Peyer's patch (tissue), 4 donors: ENCODE measurements at places on chromosomes 12 and 14. TPM values are rescaled to one million over a fixed set of nuclear protein-coding genes. Genes with fewer than 3 reads are reported as not detected.

The CTSG gene
- total RNA-seq = 2.0 TPM

The PPP4R4 gene
- total RNA-seq = not detected

The OAS2 gene
- 1.3 TPM for total RNA-seq

The SMIM41 gene
- 1.4 TPM for total RNA-seq

The SMAGP gene
- 41.3 TPM for total RNA-seq

The PRICKLE1 gene
- 1.1 TPM for total RNA-seq

The AKAP6 gene
- 10.7 TPM for total RNA-seq

The NTS gene
- total RNA-seq = 35.4 TPM

The RIPK3 gene
- total RNA-seq = 57.9 TPM

The MAP3K9 gene
- 13.2 TPM for total RNA-seq

The RBP5 gene
- 4.3 TPM for total RNA-seq

The NANOG gene
- not detected for total RNA-seq

The ABCD4 gene
- total RNA-seq = 103 TPM

The MAP1LC3B2 gene
- not detected for total RNA-seq

- DNase-seq = peak; percentile 81
These were observed 154.1 kb upstream of the ATP2B1 start for GRCh38 chr12:89862511-89863445.

GRCh38 chr12:47803191-47803875, 16.4 kb downstream of the HDAC7 start:
- DNase-seq = no peak

DNA sequence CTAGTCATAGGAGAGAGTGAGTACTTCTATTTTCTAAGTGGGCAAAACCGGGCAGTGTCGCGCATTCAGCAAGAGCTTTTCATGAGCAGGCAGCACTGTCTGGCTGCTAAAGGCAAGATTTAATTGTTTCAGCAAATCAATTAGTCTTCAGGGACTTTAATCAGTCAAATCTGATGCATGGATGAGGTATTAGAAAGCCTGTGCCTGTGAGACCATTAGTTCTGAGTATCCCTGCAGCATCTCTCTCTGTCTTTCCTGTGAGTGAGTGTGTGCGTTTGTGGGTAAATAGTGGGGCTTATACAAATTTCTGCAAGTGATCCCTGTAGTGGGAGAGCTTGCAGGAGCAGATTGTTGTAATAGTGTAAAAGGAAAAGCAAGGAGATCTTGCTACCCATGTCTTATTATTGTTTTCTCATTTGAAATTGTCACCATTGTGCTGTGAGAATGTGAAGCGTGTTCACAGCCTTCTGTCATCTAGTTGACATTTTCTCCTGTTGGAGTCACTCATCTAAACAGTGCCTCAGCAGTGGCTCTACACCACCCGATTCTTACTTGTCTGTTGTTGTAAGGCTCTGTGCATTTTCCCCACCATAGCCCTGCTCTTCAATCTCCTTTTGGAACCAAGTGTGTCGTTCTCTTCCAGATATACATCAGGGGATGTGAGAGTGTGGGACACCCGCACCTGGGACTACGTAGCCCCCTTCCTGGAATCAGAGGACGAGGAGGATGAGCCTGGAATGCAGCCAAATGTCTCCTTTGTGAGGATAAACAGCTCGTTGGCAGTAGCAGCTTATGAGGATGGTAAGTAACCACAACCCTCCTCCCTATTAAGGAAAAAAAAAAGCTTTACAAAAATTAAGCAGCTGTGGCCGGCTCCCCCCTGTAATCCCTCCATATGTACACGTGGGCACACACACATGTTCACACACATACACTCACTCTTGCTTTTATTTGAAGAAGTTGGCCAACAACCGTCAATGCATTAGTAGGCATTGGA, 53.6 kb downstream of the FBXW8 start:
- no peak for DNase-seq

- no peak for DNase-seq
These were observed 139.8 kb downstream of the EPS8 start for GRCh38 chr12:15649347-15649746.

DNA sequence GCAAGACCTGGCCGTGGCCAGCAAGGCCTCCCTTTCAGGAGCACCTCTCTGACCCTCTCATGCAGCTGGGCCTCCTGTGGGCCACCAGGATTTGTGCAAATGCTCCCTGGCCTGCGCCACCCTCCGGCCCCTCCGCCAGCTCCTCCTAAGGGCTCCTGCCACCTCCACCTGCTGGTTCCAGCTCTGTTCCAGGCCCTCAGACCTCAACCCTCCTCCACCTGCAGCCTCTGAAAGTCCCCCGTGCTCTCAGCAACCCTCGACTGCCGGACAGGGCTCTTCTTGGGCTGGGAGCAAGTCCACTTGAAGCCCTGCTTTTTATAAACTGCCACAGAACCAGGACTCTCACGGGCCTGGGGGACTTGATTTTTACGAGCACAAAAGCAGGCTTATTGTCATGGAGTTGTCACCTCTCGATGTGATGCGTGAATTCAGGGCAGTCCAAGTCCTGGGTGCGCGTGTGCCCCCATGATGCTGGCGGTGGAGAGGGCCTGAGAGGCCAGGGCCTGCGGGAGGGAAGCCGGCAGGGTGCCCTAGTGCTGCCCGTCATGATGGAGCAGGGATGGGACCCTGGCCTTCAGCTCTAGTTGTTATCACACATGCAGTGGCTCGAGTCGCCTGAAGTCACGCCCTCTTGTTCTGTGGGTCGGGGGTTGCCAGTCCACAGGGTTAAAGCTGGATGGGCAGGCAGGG, 9.1 kb downstream of the TEDC1 start:
- DNase-seq = no peak

GRCh38 chr14:22163051-22163450, 426.0 kb downstream of the DAD1 start:
- no peak for DNase-seq

DNA sequence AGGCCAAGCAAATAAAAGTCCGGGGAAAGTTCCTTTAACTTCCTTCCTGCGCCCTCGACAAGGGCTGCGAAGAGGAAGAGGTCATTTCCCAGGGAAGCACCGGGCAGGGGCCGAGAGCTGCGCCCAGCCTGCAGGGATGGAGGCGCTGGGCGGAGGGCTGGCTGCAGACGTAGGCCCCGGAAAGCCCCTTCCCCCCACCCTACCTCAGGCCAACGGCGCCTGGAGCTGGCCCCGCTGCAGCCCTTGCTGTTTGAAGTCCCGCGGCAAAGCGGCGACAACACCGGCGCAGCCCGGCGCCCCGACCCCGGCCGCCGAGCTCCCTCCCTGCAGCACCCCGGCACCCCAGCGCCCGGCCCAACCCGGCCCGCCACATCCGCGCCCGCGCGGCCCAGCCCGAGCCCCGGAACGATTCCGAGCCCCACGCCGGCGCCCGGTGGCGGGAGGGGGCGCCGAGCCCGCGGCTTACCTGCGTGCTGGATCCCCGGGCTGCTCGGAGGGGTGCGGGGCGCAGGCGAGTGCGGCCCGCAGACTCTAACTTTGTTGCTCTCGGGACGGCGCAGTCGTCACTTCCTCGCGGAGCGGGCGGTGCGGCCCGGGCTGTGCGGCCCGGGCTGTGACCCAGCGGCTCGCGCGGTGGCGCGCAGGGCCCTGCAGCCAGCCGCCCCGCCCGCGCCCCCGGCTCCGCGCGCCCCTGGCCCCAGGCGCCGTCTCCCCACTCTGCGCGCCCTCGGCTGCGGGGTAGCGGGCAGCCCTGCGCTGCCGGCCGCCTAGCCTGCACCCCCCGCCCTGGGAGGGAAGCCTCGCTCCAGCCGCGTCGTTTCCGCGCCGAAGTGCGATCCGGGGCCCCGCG, 64.8 kb upstream of the PTGR2 start:
- peak; percentile 86 for DNase-seq

DNA sequence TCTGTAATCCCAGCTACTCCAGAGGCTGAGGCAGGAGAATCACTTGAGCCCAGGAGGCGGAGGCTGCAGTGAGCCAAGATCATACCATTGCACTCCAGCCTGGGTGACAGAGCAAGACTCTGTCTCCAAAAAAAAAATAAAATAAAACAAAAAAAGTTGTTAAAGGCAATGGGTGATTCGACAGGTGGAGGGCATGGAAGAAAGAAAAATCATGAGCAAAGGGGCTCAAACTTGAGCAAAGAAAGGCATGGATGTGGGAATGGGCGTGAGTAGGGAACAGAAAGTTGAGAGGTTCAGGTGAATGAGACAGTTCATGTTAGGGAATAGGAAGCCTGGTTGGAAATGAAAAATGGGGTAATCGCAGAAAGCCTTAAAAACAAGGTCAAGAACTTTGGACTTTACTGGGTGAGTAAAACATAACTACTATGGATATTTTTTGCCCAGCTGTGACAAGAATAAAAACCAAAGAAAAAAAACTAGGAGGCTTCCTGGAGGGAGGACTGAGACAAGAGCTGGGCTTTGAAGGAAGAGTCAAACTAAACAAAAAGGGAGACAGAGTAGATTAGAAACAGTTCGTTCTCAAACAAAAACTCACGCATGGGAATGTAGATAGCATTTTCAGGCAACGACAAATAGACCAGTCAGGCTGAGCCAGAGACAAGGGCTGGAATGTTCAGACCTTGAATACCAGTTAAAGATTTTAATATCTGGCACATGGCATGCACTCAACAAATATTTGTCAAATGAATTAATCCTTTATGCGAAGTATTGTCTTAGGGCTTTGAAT, 18.8 kb downstream of the PYM1 start:
- no peak for DNase-seq

GRCh38 chr14:69049675-69050074, 70.6 kb upstream of the ACTN1 start:
- no peak for DNase-seq

DNA sequence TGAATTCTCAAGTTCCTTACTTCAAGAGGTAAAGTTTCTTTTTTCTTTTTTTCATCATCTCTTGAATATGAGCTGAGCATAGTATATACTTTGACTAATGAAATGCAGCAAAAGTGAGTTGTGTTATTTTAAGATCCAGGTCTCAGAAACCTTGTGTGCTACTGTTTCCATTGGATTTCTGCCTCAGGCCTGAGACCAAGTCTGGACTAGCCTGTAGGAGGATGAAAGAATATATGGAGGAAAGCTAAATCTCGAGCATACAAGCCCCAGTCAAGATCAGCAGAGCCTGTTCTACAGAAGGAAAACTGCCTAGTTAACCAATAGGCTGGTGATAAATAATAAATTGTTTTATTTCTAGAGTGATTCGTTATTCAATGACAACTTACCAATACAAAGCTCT, 652.5 kb downstream of the C12orf50 start:
- no peak for DNase-seq

DNA sequence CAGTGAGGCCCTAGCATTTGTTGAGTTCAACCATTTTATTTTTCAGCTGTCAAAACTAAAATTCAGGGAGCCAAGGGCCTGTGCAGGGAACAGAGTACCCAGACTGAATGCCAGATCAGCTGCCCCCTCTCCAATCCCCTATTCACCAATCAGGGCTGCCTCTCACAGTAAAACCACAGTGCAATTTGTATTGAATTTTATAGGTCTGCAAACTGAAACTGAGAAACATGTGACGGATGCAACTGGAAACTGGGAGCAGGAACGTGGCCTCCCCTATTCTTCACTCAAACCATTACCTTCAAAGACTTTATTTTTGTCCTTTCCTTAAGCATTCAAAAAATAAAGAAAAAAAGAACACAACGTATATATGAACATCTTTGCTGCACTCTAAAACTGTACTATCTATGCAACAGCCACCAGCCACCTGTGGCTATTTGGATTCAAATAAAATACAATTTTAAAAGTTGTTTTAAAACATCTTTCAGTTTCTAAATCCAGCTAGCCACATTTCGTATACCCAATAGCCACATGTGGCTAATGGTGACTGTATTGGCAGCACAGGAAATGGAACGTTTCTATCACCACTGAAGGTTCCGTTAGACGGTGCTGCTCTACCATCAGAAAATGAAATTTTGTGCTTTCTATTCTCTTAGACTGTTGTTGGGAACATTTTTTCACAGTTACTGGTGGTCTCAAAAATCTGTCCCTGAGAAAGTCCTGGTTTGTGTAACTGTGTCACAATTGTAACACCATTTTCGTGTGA, 371.3 kb upstream of the FAR2 start:
- no peak for DNase-seq

DNA sequence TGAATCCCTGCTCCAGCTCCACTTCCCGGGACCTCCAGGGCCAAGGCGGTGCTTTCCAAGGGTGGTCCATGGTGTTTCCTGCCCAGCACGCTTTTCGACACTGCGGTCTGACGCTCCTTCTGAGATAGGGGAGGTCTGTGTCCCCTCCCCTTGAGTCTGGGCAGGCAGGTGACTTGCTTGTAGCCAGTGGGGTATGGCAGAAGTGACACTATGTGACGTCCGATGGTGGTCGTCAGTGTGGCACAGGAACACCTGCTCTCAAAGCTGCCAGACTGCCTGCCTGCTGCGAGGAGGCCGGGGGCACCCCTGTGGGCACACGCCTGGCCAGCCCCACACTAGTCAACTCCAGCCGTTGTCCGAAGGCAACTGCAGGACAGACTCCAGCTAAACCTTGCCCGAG, 16.0 kb upstream of the TRAF3 start:
- no peak for DNase-seq

DNA sequence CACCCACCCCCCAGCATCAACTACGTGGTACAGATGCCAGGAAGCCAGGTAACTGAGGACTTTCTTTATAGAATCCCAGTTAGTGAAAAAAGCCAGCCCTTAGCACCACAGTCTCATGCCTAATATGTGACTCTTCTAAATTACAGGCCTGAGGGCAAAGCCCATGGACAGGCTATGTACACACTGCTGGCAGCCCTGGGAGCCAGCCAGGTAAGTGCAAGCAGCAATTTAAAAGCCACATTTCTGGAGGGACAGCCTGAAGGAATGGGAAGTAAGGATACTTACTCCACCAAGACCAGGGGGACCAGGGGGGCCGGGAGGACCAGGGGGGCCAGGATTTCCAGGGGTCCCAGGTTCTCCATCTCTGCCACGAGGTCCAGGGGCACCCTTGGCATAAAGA, 7.0 kb downstream of the COL2A1 start:
- DNase-seq = no peak

- no peak for DNase-seq
These were observed 6.9 kb downstream of the PCK2 start for GRCh38 chr14:24100982-24101494.

- no peak for DNase-seq
These were observed 9.5 kb downstream of the PHETA1 start for GRCh38 chr12:111359231-111359913.

GRCh38 chr12:116294454-116295165, 17.1 kb upstream of the MED13L start:
- DNase-seq = no peak

- no peak for DNase-seq
These were observed 30.3 kb downstream of the DICER1 start for GRCh38 chr14:95126906-95127530.

- DNase-seq = no peak
These were observed 59.4 kb downstream of the DDX51 start for GRCh38 chr12:132084621-132085290.

- no peak for DNase-seq
These were observed 285.3 kb downstream of the PDZRN4 start for GRCh38 chr12:41473441-41473840.

- peak; percentile 59 for DNase-seq
These were observed 902 bp downstream of the EML5 start for GRCh38 chr14:88791629-88792472.

- no peak for DNase-seq
These were observed 89.0 kb upstream of the TRAF3 start for GRCh38 chr14:102688290-102688689.

DNA sequence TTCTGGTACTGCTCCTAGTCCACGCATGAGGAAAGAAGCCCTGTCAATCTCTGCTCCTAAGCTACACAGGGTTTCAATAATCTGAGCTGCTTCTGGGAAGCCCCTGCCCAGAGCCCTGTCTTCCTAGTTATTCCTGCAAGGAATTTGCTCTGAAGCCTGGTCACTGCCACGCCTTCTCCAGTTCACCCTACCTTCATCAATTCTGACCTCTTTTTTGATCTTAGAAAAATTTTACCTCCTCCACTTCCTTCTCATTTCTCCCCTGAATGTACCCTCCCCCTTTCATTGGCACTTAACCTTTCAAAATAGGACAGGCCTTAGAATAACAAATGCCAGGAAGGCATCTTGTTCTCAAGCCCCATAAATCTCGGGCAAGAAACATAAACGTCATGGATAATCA, 14.9 kb upstream of the LRRK2 start:
- DNase-seq = no peak
